Progenitor cell of endocrine pancreas (in vitro differentiated cells): ENCODE measurements at places on chromosomes 7 and 10. TPM values are rescaled to one million over a fixed set of nuclear protein-coding genes. Genes with fewer than 3 reads are reported as not detected.

The GPC2 gene
- 64.0 and 65.2 TPM in 2 replicates for total RNA-seq

GRCh38 chr10:106897719-106898118 is 266.8 kb downstream of the SORCS1 start:
- DNase-seq = no peak

The GJC3 gene
- total RNA-seq = 0.27 and 0.43 TPM in 2 replicates

GRCh38 chr10:26981232-26981824 is 119.0 kb downstream of the ANKRD26 start:
- DNase-seq = no peak

GRCh38 chr10:97210543-97210960 is 24.8 kb upstream of the SLIT1 start:
- DNase-seq = peak; percentile 80

DNA sequence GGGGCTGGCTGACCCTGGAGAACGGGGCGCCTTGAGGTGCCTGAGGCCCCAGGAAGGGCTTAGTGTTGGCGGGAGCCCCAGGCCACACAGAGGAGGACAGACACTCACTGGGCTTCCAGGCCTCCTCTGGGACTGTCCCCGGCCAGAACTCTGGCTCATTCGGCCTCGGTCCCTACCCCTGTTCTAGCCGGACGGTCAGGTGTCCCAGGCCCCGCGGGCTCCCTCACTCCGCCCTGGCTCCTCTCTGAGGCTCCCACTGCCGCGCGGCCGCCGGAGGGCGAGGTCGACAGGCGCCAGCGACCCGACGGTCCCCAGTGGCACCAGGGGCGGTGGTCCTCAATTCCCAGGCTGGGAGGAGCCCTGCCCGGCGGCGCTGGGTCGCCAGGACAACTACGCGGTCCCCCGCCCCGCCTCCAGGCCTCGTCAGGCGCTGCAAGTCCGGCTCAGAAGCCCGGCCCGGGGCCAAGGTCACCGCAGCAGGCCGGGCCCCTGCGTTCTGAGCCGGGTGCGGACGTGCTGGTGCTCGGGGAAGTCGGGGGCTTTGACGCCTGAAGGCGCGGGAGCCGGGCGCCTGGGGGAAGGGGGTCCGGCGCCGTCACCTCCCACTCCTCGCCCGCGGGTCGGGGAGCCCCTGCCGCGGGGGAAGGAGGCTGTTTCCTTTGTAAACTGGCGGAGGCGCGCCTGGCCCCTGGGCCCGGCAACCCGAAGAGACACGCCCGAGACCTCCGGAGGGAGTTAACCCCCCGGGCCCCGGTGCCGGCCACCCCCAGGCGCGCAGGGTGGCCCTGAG is 1.1 kb upstream of the PWWP2B start:
- peak; percentile 70 for DNase-seq

The HTR5A gene
- not detected in 2 replicates for total RNA-seq

The CUBN gene
- total RNA-seq = 0.98 and 1.5 TPM in 2 replicates

The HOXA7 gene
- 1.4 and 1.5 TPM in 2 replicates for total RNA-seq

The AOC1 gene
- 1.9 and 2.9 TPM in 2 replicates for total RNA-seq

The CTBP2 gene
- 182 and 183 TPM in 2 replicates for total RNA-seq

GRCh38 chr7:69817841-69818635 is 219.8 kb downstream of the AUTS2 start:
- no peak for DNase-seq

- no peak for DNase-seq
Observed at GRCh38 chr7:53642361-53642760, 606.9 kb downstream of the POM121L12 start.

The PTF1A gene
- 41.3 and 50.7 TPM in 2 replicates for total RNA-seq

GRCh38 chr10:86598151-86598550 is 56.2 kb upstream of the OPN4 start:
- DNase-seq = no peak

GRCh38 chr10:117259279-117259678 is 18.4 kb downstream of the SLC18A2 start:
- no peak for DNase-seq

- DNase-seq = no peak
Observed at GRCh38 chr7:77542409-77542808, 5.3 kb downstream of the PTPN12 start.

GRCh38 chr7:128405471-128406313 is 4.1 kb downstream of the IMPDH1 start:
- peak; percentile 39 for DNase-seq

GRCh38 chr7:11060893-11061292 is 87.2 kb downstream of the PHF14 start:
- DNase-seq = no peak

DNA sequence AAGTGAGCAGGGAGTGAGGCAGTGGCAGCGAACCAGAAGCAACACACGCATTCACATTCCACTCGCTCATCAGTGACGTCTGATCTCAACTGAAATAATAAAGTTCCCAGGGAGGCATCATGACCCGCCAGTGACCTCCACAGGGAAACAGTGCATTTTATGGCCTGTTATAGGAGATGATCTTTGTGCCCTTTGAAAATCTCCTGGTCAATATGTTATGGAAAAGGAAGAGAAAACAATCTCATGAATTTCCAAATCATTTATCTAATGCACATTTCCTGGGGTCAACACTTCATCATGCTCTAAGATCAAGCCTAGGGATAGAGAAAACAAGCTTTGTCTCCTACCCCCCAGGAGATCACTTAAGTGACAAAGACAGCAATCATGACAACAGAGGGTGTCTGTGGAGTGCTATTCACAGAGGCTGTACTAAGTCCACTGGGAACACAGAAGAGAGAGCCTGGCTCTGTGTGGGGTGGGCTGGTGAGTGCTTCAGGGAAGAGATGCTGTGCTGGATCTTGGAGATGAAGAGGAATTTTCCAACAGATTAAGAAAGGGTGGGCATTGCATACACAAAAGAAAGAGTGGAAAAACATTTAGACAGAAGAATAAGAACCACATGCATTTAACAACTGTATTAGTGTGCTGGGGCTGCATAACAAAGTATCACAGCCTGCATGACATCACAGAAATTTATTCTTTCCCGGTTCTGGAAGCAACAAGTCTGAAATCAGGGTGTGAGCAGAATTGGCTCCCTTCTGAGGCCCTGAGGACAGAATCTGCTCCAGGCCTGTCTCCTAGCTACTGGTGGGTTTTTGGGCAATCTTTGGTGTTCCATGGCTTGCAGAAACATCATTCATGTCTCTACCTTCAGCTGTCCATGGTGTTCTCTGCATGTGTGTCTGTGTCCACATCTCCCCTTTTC is 613.9 kb upstream of the IGFBP3 start:
- no peak for DNase-seq

The MCM10 gene
- total RNA-seq = 20.2 and 21.4 TPM in 2 replicates

DNA sequence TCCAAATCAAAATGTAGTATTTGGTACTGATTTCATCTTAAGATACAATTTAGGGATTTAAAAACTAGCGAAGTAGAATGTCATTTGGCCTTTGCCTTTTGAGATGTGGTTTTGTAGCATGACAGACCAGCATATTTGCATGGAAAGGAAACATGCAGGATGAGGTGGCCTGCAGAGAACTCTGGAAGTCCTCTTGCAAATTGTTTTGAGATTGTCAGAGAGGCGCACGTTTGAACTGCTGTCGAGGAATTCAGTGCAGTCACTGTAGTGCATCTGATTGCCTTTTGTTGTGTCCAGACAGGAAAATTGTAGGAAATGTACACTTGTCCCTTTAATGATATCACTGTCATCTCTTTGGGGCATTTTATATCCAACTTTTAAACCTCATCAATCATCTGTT is 136.7 kb downstream of the CELF2 start:
- no peak for DNase-seq

The SPDYE6 gene
- total RNA-seq = not detected in 2 replicates

DNA sequence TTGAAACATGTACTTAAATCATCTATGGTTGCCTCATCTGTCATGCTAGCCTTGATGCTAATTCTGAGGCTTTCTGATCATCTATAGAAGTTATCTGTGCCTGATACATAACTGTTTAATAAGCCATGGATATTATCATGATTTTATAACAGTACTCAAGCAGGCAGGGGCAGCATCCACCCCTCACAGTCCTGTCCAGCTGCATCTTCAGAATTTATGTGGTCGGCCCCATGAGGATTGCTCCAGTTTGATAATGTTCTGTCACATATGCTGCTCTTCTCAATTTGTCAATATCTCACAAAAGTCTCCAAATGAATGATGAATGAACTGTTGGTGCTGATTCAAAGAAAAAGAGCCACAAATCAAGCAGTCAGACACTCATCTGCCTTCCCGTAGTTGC is 335.1 kb upstream of the POM121L12 start:
- no peak for DNase-seq

DNA sequence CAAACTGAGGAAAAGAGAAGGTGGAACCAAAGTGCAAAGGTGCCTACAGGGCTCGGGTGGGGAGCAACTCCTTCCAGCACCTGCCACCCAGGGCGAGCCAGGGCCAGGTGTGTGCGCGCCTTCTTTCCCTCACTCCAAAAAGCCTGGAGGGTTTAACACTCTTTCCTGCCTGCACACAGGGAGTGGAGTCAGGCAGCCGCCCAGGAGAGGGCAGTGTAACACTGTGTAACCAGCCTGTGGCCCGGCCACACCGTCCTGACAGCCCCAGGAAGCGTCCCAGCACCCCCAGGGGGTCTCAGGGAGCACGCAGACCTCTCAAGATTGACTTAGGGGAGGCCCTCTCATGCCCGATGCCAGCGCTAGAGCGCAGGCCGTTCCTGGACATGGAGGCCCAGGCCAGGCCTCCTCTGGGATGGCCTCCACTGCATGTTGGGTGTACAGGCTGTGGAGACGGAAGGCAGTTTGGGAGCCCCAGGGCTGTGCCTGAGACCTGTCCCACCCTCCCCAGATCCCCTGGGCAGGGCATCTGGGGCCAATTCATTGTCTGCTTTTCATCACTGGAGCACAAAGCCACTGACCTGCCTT is 13.4 kb downstream of the BRI3 start:
- peak; percentile 60 for DNase-seq

The ARPC1A gene
- total RNA-seq = 135 and 140 TPM in 2 replicates

- no peak for DNase-seq
Observed at GRCh38 chr7:20598459-20599309, 16.8 kb upstream of the ABCB5 start.

DNA sequence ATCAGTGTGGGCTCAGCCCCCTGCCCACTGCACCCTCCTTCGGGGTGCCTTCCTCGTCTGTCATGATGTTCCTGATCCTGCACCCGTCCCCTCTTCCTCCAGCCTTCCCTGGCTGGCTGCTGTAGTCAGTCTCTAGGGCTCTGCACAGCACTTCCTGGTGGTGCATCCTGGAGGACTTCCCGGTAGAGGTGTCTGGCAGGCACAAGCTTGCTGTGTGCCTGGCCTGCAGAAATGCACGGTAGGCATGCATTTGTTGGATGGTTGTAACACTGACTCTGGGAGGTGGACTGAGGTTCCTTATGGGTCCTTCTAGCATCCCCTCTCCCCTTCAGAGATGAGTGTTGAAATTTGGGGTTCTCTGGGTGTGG is 92.8 kb downstream of the BMS1 start:
- no peak for DNase-seq

The DNAJC12 gene
- 5.9 and 6.1 TPM in 2 replicates for total RNA-seq

DNA sequence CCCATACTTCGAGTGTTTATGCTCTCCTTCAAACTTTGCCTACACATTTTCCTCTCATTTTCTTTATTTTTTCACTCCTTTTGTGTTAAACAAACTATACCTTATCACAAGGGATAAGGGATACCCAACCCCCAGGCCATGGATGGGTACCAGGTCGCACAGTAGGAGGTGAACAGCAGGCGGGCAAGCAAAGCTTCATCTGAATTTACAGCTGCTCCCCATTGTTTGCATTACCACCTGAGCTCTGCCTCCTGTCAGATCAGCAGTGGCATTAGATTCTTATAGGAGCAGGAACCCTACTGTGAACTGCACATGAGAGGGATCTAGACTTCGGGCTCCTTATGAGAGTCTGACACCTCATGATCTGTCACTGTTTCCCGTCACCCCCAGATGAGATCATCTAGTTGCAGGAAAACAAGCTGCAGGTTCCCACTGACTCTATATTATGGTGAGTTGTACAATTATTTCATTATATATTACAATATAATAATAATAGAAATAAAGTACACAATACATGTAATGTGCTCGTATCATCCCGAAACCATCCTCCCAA is 28.5 kb downstream of the ZC3HC1 start:
- DNase-seq = no peak

The CLIP2 gene
- 39.9 and 42.0 TPM in 2 replicates for total RNA-seq

GRCh38 chr10:96719200-96719599 is 1.1 kb downstream of the PIK3AP1 start:
- DNase-seq = no peak

- DNase-seq = no peak
Observed at GRCh38 chr7:11430841-11431240, 401.2 kb downstream of the THSD7A start.

DNA sequence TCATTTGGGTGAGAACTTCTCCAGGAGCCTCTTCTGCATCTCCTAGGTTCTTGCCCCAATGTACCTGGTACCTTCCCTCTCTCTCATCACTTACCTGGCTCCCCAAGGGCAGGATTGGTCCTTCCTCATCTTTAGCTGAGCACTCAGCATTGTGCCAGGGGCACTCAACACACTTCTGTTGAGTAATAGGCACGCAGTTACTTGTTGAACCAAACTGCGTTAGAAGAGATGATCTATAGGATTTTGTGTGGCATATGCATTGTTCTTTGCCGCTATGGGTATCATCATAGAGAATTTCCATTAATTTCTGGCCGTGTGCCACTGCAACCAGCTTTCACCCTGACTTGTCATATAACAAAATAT is 16.4 kb downstream of the TBXAS1 start:
- DNase-seq = no peak

The ZNF727 gene
- not detected in 2 replicates for total RNA-seq

The HSPA14 gene
- 13.2 and 15.2 TPM in 2 replicates for total RNA-seq

DNA sequence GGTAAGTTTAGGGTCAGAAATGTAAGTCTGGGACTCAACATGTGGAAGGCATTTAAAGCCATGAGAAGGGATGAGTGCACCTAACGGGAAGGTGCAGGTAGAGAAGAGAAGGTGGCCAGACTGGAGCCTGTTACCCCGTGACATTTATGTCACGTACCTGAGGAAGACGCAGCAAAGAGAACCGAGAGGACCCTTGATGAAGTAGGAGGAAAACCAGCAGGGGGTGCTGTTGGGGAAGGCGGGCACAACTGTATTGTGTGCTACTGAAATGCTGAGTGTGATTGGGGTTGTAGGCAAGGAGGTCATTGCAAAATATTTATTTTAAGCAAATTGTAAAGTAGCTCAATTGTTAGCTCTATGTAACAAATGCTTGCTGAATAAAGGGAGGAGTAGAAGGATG is 338.2 kb upstream of the PRKCQ start:
- DNase-seq = no peak
